ENCODE measurements at places on chromosomes 13 and 19. TPM values are rescaled to one million over a fixed set of nuclear protein-coding genes. Genes with fewer than 3 reads are reported as not detected.

PALM gene
- not detected for total RNA-seq

KCNK6 gene
- total RNA-seq: 19.4 TPM

PNMA8C gene
- total RNA-seq: not detected

PCDH17 gene
- total RNA-seq: not detected

ZIC2 gene
- total RNA-seq: not detected

RPL18A gene
- total RNA-seq: 3,543 TPM

Measured in activated T-helper 17 cell treated with anti-CD3 and anti-CD28 coated beads, Interleukin-2, amount 50 U/mL, for 72 hours (primary cell).